ENCODE measurements at places on chromosomes 5 and 9.

DNA sequence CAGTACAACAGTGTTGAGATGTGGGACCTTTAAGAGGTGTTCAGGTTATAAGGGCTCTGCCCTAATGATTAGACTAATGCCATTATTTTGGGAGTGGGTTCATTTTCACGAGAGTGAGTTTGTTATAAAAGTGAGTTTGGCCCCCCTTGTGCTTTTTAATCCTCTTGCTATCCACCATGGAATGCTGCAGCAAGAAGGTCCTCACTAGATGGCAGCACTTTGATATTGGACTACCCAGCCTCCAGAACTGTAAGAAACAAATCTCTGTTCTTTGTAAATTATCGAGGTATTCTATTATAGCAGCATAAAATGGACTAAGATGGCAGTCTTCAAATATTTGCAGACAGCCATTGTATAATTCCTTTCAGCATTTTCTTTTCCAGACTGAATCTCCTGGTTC lies 212.4 kb downstream of the LRRC70 start:
- H3K4me3 ChIP-seq, result no peak overlapping the region
- H3K36me3 ChIP-seq, result no peaks in the 10 kb centered on the region
- no peak for DNase-seq

GRCh38 chr5:90549223-90549622 lies 9.4 kb upstream of the ADGRV1 start:
- H3K27ac ChIP-seq, result no peak overlapping the region
- H3K4me1 ChIP-seq, result no peaks in the 10 kb centered on the region
- DNase-seq, result no peak
- peaks cover 4% of the 10 kb centered on the region for H3K27me3 ChIP-seq

DNA sequence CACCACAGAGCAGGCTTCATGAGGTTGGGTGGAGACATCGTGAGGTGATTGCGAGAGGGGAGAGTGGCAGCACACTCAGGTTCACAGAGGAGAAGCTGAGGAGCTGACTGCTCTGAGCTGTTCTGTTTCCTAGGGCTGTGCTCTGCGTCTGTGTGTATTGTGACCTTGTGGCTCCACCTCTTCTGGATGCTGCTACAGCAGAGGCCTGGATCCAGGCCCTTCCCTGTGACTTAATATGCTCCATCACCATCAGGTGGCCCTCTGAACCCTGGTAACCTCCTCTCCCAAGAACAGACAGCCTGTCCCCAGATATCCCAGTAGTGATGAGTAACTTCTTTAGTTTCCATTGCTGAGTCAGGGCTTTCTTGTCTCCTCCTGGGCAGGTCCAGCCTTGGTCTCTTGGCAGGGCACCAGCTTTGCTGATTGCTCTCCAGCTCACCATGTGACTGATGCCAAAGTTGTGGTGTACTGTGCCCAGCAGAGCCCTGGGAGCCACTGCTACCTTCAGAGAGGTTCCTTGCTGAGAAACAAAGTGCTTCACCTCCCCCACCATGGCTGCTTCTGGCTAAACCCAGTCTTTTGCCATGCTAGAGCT lies 212.8 kb upstream of the CHD1 start:
- H3K36me3 ChIP-seq, result no peaks in the 10 kb centered on the region
- no peaks in the 10 kb centered on the region for H3K4me1 ChIP-seq
- no peaks in the 10 kb centered on the region for H3K27me3 ChIP-seq
- peak; percentile 33 for DNase-seq

DNA sequence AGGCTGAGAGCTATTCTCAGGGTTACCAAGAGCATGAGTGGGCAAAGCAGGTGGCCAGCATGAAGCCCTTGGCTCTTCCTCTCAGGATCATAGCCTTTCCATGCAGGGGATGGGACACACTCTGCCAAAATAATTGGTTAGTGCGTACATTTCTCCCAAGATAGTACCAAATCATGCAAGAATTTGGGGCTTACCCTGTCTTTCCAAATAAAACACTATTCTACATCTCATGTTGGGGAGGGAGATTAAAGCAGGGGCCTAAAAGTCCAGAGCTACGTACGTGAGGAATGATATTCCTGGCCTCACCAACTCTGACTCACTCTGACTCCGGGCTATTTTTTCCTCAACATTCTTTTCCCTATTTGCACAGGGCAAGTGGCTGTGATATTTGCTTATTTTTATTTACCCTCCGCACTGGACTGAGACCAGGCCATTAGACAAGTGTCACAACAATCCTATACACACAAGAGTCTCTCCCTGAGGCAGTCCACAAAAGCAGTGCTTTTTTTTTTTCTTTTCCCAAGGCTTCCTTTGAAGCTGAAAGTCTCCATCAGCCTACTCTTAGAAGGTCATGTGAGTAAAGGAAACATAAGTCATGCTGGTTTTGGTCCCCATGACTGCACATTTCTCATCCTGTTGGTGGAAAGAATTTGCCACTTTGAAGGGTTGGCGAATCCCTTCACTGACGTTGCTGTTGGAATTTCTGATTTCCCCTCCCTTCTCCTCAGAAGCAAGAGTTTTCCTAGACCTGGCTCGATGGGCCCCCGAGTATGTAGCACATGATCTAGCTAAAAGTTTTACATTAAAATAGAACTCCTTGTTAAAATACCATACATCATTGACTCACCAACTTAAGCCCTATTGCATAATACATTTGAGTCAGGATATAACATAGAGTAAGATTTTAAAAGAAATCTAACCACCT lies 40.0 kb downstream of the TMEM252 start:
- H3K36me3 ChIP-seq, result no peaks in the 10 kb centered on the region
- H3K27ac ChIP-seq, result peak overlapping the region; percentile 83
- H3K4me3 ChIP-seq, result no peak overlapping the region
- peak; percentile 42 for DNase-seq
